ENCODE measurements at places on chromosomes 7 and 10.

DNA sequence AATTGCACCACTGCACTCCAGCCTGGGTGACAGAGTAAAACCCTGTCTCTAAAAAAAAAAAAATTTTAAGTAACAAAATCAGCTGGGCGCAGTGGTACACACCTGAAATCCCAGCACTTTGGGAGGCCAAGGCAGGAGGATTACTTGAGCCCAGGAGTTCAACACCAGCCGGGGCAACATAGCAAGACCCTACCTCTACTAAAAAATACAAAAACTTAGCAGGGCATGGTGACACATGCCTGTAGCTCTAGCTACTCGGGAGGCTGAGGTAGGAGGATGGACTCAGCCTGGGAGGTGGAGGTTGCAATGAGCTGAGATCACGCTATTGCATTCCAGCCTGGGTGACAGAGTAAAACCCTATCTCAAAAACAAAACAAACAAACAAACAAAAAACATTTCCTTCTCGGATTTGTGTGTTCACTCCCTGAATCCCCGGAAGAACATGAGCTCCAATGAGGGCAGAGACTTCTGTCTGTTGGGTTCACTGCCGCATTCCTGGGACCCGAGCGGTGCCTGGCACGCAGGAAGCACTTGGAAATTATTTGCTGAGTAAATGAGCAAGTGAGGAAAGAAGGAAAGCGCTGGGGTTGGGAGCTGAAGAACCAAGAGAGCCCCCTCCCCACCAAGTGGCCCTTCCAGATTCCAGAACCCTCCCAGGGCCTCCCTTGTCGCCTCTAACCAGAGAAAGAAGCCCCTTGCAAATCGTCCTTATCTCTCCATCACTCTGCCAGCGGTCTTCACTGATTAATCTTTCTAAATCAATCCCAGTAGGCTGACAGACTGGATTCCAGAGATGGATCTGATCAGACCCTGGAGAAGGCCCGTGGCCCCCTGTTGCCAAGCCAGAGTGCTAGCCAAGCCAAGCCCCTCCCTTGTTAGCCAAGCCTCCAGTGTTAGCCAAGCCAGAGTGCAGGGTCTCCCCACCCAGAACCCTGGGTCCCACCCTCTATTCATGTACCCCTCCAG is 6.2 kb downstream of the TNRC18 start:
- DNase-seq: no peak

GRCh38 chr7:131449373-131449902 is 107.0 kb downstream of the PODXL start:
- DNase-seq: no peak

DNA sequence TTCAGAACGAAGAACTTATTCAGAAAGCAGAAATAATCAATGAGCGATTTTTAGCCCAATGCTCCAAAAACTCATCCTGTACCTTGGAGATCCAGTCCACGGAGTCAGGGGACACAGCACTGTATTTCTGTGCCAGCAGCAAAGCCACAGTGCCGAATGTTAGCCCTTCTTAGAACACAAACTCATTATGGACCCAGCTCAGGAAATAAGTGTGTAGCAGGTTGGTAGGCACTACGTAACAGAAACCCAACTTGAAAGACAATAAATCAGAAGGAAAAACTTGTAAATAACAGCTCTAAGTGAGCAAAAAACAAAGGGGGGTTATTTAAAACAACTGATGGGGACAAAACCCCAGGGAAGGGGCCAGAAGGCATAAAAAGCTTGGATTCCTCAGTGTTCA is 112.0 kb upstream of the PRSS1 start:
- DNase-seq: no peak

- DNase-seq: no peak
These were observed 147.8 kb downstream of the GRID1 start for GRCh38 chr10:86218842-86219241.

- no peak for DNase-seq
These were observed 37.9 kb downstream of the PPP2R2D start for GRCh38 chr10:131938681-131939080.

GRCh38 chr7:151727579-151728285 is 149.2 kb downstream of the PRKAG2 start:
- peak; percentile 27 for DNase-seq

DNA sequence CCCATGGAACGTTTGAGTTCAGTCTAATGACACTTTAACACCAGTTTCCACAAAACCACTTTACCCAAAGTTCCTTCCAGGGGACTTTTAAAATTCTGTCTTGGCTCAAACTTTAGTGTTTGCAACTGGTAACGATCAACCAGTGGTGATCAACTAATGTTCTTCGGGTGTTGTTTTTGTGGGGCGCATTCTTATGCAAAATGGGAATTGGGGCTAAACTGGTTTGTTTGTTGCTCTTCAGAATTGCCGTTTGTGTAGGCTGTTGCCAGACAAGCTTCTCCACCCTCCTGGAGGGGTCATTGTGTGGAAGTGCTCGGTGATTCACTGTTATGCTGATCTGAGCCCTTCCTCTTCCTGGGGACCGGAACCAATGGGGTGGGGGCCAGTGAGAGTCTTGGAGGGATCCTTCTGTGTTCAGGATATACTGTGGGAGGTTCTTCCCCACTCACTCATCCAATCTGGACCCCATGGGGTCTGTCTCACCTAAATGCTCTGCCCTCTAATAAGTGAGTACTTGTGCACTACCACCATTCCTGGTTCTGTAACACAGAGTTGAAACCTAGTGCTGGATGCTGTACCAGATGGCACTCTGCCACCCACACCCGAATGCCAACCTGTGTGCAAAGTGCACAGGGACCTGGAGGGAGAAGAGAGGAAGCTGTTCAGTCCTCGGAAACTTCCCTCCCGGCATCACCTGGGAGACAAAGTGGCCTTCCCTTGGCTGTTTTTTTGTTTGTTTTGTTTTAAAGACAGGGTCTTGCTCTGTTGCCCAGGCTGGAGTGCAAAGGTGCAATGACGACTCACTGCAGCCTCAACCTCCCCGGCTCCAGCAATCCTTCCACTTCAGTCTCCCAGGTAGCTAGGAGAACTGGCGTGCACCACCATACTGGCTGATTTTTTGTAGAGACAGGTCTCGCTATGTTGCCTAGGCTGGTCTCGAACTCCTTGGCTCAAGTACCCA is 2.1 kb downstream of the NFE2L3 start:
- DNase-seq: no peak

- DNase-seq: no peak
These were observed 34.0 kb downstream of the GNA12 start for GRCh38 chr7:2809903-2810625.

Data from esophagus squamous epithelium (tissue), 5 donors.